ENCODE measurements at places on chromosomes 7 and 10.

- DNase-seq, result no peak
Measured at GRCh38 chr10:59682986-59683937, 26.4 kb downstream of the SLC16A9 start.

GRCh38 chr7:150823484-150824126 lies 23.0 kb downstream of the TMEM176A start:
- DNase-seq, result no peak

DNA sequence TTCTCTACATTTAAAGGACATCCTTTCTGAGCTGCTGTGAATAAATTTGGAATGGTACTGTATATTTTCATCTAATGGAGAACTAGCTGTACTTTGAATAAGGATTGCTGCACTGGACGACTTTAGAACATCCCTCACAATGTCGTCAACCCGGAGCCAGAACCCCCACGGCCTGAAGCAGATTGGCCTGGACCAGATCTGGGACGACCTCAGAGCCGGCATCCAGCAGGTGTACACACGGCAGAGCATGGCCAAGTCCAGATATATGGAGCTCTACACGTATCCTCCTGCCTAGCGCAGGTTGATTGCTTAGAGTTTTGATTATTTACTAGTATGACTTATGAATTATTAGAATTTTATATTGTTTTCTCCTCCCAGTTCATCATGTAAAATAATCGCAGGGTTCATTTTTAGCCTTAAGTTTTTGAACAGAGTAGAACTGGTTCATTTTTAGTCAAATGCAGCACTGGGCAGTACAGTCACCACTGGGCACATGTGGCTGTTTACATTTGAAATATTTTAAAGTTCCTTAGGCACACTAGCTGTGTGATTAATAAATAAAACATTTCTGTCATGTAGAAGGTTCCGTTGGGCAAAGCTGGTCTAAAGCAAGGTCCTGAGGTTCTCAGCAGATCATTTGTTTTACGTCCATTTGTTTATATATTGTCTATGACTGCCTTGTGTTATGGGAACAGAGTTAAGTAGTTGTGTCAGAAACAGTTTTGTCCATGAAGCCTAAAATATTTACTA lies 31.5 kb downstream of the CUL1 start:
- no peak for DNase-seq

- no peak for DNase-seq
Measured at GRCh38 chr7:477626-478220, 41.9 kb downstream of the PDGFA start.

DNA sequence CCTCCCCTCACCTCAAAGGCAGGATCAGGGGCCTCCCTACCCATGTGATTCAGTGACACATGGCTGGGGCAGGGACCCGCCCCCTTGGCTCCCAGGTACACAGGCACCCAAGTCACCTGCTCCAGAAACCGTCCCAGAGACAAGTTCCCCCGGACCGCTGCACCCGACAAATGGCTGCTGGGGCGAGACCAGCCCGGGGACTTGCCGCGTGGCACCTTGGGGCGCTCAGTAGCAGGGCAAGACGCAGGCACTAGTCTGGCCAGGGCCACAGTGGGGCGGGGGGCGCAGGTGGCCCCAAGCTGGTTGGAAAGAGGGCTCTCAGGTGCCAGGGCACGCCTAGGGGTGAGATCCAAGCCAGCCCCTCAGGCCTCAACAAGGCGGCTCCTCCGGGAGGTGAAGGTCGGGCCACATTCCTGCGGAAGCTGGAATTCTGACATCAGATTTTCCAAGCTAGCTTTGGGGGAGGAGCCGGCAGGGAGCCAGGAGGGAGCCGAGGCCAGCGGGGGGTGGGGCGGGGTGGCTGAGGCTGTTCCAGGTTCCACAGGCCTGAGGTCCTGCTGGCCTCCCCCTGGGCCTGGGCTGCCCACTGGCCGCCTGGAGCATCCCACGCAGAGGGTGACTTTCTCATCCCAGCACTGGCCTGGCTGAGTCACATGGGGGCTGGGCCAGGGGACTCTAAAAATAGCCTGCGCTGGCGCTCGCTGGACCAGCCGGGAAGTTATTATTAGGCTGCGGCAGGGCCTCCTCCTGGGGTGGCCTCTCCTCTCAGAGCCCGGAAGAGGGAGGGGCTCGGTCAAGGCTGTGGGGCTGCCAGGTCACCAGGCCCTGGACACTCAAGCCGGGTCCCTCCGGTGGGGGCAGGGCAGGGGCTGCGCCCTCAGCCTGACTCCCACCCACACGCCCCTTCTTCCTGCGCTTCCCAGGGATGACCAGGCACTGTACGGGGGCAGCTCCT lies 20.5 kb upstream of the INPP5A start:
- no peak for DNase-seq

GRCh38 chr10:22934726-22935125 lies 6.9 kb downstream of the ARMC3 start:
- DNase-seq, result no peak

DNA sequence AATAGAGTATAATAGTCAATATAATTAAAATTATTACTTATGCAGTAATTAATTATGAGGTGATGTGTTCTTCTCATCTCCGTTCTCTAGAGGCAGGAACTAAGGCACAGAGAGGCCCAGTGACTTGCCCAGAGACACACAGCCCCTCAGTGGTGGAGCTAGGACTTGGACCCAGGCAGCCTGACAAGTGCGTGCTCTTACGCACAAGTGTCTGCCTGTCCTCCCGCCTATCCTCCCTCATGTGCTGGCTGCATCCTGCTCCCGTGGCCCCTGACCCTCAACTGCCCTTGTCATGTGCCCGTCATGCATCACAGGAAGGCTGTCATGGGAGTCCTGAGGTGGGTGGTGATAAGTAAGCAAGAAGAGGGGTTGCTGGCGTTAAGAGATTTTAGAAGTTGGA lies 14.3 kb downstream of the IL2RA start:
- no peak for DNase-seq

DNA sequence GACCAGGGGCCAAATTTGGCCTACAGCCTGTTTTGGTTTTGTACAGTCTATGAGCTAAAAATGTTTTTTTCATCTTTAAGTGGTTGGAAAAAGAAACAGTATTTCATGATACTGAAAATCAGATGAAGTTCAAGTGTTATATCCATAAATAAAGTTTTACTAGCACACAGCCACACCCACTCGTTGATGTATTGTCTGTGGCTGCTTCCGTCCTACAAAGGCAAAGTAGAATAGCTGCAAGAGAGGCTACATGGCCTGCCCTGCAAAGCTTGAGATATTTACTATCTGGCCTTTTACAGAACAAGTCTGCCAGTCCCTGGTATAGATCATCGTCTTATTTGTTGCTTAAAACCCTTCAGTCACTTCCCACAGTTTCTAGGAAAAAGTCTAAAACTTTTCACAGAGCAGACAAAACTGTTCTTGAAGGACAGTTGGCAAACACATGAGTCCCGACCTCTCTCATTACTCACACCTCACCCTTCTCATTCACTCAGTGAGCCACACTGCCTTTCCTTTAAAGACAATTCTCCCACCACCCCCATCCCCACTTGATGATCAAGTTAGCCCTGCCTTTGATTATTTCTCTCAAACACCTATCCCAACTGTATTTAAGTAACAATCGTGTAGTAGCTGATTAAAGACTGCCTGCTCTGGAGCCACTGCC lies 9.9 kb downstream of the RHEB start:
- no peak for DNase-seq

DNA sequence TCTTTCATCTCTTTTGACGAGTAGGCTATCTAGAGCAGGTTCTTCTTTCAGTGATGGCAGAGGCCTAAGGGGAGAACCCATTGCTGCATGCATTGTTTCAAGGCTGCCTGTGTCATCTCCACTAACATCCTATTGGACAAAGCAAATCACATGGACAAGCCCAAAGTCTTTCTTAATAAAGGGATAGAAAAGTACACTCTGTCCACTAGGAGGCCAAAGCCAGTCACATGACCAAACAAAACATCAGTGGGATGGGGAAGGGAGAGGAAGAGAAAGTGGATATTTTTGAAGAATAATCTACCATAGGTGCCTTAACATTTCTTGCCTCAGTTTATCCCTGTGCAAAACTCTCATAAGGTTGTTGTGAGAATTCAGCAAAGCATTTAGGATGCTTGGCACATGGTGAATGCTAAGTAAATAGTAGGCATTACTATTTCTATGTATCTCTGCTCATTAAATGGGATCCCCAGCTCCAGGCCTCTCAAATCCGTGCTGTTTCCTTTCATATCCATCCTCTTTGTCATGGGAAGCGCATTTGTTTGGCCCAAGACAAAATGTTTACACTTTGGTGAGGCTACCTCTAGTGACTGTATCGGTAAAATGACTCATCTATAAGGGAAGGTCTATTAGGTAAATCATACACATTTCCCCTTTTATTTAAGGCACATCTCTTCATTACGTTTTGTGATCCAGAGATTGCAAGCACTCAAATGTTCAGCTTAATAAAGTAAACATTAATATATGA lies 16.7 kb upstream of the CADPS2 start:
- no peak for DNase-seq

GRCh38 chr10:88526501-88527105 lies 56.5 kb downstream of the RNLS start:
- no peak for DNase-seq

DNA sequence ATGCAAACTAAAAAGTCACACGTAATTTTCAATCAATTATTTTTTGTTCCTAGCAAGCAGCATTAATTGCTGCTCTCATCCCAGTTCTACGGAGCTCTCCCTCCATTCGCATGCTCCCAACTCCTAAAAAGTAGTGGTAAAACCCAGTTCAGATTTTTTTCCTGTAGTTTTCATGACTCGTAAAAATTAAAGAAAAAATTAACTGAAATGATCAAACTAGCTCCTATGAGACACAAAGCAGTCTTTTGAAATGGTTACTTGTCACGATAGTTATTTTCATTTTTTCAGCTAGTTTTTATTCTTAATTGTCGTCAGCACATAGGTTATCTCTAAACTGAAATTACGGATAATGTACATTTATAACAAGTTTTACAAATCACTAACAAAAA lies 1.8 kb downstream of the HNRNPA2B1 start:
- DNase-seq, result no peak

DNA sequence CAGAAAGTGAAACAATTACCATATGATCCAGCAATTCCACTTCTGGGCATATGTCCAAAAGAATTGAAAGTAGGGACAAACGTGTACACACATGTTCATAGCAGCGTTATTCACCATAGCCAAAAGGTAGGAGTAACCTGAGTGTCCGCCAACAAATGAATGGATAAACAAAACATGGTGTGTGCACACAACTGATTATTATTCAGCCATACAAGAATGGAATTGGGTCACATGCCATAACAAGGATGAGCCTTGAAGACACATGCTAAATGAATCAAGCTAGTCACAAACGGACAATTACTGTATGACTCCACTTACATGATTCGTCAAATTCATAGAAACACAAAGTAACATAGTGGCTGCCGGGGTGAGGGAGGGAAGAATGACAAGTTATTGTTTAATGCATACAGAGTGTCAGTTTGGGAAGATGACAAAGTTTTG lies 4.1 kb upstream of the OIT3 start:
- DNase-seq, result no peak

DNA sequence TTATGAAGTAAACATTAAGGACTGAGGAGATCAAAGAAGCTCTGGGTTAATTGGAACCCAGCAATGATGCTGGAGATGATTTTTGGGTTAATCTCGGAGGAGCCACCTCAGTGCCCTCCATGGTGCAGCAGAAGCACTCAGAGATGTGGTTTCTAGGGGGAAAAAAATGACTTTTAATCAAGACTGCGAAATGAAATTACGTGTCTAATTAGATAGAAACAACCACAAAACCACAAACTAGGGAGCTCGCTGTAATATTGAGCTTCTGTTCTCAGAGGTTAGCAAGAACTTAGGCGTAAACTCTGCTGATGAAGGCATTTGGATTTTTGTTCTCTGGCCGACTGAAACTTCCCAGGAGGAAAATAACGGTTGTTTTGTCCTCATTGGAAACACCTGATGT lies 319.0 kb downstream of the GRID1 start:
- DNase-seq, result no peak

- no peak for DNase-seq
Measured at GRCh38 chr10:19580691-19581090, 235.5 kb upstream of the PLXDC2 start.

GRCh38 chr10:113052076-113052830 lies 102.2 kb downstream of the TCF7L2 start:
- DNase-seq, result no peak

- DNase-seq, result no peak
Measured at GRCh38 chr10:68423522-68423921, 16.4 kb upstream of the RUFY2 start.

DNA sequence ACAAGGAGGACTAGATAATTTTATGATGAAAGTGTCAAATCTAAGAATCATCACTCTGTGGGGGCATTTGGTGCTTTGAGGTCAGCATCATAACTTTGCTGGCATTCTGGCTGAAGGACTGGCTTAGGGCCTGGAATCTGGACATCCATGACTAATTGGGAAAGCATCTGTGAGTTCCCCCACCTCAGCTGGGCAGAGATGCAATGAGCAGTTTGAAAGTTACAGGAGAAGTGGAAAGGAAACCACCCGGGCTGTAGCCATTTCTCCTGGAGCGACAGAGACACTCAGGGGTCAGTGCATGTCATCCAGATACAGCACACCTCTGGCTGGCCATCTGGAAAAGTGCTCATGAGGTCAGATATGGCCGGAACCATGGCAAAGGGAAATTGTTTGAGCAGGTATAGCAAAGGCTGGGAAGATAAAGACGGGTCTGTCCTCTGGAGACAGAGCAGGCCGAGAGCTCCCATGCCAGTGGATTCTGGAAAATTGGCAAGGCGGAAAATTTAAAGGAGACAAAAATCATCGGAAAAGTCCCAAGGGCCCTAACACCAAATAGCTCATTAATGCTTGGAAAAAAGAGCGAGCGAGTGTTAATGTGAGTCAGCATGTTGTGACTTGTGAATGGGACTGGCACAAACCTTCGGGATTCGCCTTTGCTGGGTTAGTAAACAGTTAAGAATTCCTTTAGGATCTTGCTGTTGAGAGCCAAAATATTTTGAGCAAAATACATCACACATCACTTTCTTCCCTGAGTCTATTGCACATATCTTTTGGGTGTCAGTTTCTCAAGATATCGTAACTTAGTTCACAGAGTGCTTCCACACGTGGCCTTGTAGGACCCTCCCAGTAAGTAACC lies 188.4 kb upstream of the AGK start:
- DNase-seq, result no peak

- no peak for DNase-seq
Measured at GRCh38 chr7:120877701-120878100, 19.8 kb upstream of the TSPAN12 start.

GRCh38 chr10:13873196-13873595 lies 286.4 kb downstream of the PRPF18 start:
- DNase-seq, result no peak

DNA sequence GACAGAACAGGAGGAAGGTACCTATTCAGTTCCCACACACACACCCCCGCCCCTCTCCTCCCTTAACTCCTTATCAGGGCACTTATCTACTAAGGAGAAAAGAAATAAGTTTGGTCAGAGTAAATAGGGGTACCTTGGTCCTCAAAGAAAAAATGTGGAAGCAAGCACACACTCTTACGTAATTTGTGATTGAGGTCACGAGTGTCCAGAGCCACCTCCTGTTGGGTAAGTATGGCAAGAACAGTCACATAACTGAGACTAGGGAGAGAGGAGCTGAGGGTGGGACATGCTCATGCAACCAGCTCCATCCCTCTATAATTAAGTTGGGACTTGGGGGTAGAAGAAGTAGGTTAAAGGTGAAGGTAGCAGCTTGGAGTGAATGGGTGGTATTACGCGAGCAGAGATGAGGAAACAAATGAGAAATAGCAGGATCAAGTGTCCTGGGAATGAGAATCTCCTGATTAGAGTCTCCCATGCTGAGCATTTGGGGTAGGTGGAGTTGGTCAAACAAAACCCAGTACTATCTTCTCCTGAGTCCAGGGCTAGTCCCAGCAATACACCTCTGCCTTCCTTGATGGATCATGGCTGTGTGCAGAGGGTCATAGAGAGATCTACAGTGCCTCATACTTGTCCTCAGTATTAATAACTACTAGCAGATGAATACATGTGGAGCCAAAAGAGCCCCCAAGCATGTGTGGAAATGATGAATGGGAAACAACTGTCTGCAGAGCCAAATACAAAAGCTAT lies 77.1 kb downstream of the GSAP start:
- no peak for DNase-seq
